Urinary bladder (tissue), 4 donors: ENCODE measurements at places on chromosomes 7 and 10. TPM values are rescaled to one million over a fixed set of nuclear protein-coding genes. Genes with fewer than 3 reads are reported as not detected.

DNA sequence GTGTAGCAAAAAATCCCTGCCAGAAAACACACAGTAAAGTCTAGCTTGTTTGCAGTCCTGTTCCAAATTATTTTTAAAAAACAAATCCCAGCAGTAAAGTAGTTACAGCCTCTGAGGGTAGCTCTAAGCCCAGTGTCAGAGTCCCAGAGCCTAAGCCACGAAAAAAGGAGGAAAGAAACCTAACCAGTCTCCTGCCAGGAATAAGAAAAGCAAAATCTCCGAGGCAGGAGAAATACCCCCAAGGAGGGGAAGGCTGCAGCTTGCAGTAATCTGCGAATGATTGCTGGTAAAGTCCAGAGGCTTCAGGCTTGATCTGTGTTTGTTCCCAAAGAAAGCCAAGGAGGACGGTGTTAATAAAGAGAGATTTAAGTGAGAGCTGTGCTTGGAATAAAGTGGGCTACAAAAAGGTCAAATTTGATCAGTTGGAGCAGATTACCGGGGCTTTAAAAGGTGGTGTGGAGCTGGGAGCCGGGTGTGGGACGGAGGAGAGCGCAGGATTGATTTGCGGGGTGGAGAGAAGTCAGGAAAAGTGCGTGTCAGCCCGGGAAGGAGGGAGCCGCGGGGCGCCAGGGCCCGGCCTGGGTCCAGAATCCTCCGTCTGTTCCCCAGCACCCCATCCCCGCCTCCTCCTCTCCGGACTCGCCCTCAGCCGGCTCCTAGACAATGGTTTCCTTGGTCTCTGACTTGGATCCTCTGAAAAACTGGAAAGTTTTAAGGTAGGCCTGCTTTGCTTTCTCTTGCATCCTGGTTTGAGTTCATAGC, 219.4 kb upstream of the CELF2 start:
- DNase-seq, result no peak

DNA sequence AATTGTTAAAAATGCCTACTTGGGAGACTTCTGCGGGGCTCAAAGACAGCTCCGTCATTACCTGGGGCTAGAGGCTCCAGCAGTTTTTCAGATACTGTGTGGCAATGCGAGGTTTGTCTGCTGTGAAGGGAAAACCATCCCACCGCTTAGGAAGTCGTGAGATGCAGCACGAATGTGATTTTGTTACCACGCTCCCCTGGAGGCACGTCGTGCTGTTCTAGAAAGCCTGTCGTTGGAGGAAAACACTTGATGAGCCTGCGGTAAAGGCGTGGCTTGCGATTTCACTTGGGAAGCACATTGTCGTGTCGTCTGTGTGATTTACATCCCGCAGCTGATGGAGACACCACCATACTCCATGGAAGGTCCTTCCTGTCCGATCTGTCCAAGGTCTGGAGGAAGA, 39.3 kb downstream of the CAMK1D start:
- DNase-seq, result no peak

DNA sequence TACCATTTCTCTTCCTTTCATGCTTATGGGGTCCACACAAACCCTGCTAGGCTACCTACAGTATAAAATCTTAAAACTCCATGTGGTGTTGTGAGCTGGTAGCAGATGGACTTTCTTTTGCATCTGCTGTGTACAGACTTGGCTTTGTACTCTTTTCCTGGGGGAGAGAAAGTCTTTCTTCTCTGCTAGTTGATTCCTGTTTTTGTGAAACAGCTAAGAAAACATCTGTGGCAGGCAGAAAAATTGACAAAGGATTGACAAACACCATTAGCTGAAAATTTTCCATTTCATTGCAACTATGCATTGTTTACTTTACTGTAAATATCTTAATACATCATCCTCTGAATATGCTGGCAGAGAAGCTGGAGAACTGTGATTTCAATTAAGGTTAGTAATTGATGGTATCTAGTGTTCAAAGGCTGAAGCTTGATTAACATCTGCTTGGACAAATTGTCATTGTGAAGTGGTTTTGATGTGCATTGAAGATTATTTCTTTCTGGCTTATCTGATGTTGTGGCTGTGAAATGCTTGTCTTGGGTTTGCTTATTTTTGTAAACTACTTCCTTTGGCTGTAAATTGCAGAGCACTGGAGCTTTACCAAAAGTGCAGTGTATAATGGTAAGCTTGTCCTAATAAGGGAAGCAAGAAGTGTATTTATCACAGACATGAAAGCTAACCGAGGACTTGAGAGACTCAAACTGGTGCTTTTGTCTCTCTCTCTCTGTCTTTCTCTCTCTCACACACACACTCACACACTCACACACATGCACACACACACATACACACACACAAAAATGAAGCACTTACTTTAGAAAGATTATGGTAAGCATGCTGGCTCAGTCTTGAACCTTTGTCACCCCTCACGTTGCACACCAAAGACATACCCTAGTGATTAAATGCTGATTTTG, at the start of gene FOXP2:
TSS of gene FOXP2 (plus strand) at position 660 of the 908 bp plus-strand sequence. CDS start 11,697 bp downstream, outside the sequence.
- DNase-seq, result peak; percentile 50

VSTM4 gene
- 18.7 TPM for polyA plus RNA-seq

DNA sequence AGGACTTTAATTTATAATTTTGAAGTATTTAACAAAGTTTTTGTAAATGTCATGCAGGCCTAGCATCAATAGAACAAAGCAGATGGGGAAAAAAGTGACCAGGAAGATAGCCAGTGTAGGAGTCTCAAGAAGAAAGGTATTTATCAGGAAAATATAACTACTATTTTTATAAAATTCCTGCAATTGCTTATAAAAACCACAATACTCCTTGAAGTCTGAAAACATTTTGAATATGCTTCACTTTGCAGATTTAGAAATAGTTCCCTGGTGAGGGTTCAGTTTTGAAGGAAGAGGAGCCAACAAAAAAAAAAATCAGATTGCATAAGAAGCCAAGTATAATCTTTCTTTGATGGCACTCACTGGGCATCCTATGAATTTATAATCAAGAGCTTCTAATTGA, 34.1 kb downstream of the MTERF1 start:
- DNase-seq, result no peak

DNA sequence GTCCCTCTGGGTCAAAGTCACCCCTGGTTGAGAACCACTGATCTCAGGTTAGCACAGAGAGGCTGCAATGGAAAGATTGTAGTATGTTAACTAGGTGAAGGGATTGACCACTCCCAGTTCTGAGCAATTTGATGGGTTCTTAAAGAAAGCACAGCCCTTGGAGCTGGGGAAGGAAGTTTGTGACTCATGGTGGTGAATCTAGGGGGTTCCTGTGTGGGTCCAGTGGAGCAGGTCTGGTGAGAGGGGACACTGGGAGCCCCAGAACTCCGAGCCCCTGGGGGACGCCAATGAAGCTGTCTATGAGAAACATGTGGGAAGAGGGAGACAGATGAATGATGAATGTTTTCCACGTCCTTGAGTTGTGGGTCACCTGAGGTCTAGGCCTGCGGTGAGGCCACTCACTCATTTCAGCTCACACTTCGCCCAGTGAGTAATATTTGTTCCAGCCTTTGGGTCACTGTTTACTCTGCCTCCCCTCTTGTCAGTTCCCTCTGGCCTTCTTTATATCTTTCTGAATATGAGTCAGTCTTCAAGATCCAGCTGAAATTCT, 341.9 kb downstream of the LRMDA start:
- DNase-seq, result no peak
